CD4-positive, alpha-beta T cell (primary cell): ENCODE measurements at places on chromosomes 5 and 9. TPM values are rescaled to one million over a fixed set of nuclear protein-coding genes. Genes with fewer than 3 reads are reported as not detected.

- no peaks in the 10 kb centered on the region for H3K36me3 ChIP-seq
- no peak overlapping the region for H3K27ac ChIP-seq
- no peaks in the 10 kb centered on the region for H3K27me3 ChIP-seq
Measured at GRCh38 chr9:16136961-16137360, 584.1 kb downstream of the CCDC171 start.

AQP3 gene
- total RNA-seq = 99.8 TPM

GRCh38 chr9:14366076-14366475 is 52.1 kb upstream of the NFIB start:
- H3K4me3 ChIP-seq = no peak overlapping the region
- DNase-seq = no peak
- no peaks in the 10 kb centered on the region for H3K4me1 ChIP-seq
- H3K27ac ChIP-seq = no peak overlapping the region

PCDHA10 gene
- not detected for total RNA-seq

DNA sequence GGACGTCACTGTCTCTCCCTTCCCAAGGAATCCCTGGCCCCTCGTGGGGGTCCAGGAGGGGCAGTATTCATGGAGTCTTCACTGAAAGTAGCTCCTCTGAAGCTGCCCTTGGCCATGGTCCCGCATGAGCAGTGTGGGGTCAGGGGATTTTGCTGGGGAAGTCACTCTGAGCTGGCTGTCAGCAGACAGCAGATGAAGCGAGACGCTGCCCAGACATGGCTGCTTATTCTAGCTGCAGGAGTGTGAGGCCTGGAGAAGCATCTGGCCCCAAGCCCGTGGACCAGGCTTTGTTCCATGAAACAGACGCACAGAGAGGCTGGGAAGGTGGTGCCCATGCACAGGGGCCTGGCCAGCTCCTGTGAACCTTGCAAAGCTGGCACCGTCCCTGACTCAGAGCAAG is 21.5 kb upstream of the ASS1 start:
- no peaks in the 10 kb centered on the region for H3K27me3 ChIP-seq
- DNase-seq = no peak
- H3K27ac ChIP-seq = no peak overlapping the region
- no peaks in the 10 kb centered on the region for H3K36me3 ChIP-seq
- H3K4me3 ChIP-seq = no peak overlapping the region

- no peak overlapping the region for H3K27ac ChIP-seq
- H3K36me3 ChIP-seq = no peaks in the 10 kb centered on the region
- H3K4me1 ChIP-seq = no peaks in the 10 kb centered on the region
- DNase-seq = no peak
Measured at GRCh38 chr5:38446029-38446522, 110.4 kb downstream of the LIFR start.

- no peaks in the 10 kb centered on the region for H3K4me1 ChIP-seq
- H3K27ac ChIP-seq = no peak overlapping the region
- no peak for DNase-seq
- H3K4me3 ChIP-seq = no peak overlapping the region
- no peaks in the 10 kb centered on the region for H3K36me3 ChIP-seq
Measured at GRCh38 chr5:179337796-179338676, 7.2 kb downstream of the ADAMTS2 start.

DNA sequence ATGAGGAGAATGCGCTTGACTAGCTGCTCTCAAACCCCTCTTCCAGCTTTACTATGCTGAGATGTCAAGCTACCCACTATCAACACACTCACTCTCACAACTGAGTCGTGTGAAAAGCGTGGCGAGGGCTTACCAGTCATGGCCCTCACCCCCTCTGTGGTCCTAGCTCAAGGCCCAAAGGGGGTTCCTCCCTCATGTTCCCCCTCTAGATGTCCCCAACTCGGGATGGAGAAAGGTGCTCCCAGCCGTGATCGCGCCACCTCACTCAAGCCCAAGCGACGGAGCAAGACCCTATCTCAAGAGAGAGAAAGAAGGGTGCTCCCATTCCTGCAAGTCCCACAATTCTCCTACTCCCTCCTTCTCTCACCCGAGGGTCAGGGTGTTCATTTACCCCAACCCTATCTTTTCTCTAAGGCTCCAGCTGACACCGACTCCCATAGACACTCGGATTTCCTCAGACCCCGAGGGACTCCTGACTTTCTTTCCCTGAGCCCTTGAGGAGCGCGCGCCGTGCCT is 559 bp downstream of the SLC38A9 start:
- peaks cover 5% of the 10 kb centered on the region for H3K36me3 ChIP-seq
- H3K27ac ChIP-seq = peak overlapping the region; percentile 50
- no peaks in the 10 kb centered on the region for H3K27me3 ChIP-seq
- no peak for DNase-seq

GRCh38 chr9:136532799-136533774 is 12.8 kb downstream of the NOTCH1 start:
- peaks cover 9% of the 10 kb centered on the region for H3K36me3 ChIP-seq
- H3K4me1 ChIP-seq = peaks cover 95% of the 10 kb centered on the region
- DNase-seq = no peak

PHYHD1 gene
- 2.6 TPM for total RNA-seq

DNA sequence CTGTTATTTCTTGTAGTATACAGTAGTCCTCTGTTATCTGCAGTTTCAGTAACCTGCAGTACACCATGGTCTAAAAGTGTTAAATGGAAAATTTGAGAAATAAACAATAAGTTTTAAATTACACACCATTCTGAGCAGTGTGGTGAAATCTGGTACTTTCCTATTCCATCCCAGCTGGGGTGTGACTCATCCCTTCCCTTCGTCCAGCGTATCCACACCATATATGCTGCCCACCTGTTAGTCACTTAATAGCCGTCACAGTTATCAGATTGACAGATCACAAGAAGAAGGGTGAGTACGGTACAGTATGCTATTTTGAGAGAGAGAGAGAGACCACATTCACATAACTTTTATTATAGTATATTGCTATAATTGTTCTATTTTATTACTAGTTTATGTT is 28.9 kb downstream of the FAM151B start:
- no peak overlapping the region for H3K27ac ChIP-seq
- no peaks in the 10 kb centered on the region for H3K4me1 ChIP-seq
- no peaks in the 10 kb centered on the region for H3K27me3 ChIP-seq
- no peaks in the 10 kb centered on the region for H3K36me3 ChIP-seq
- no peak overlapping the region for H3K4me3 ChIP-seq
- DNase-seq = no peak

GRCh38 chr5:22855824-22856223 is 2.7 kb upstream of the CDH12 start:
- H3K27me3 ChIP-seq = no peaks in the 10 kb centered on the region
- H3K36me3 ChIP-seq = no peaks in the 10 kb centered on the region

DNA sequence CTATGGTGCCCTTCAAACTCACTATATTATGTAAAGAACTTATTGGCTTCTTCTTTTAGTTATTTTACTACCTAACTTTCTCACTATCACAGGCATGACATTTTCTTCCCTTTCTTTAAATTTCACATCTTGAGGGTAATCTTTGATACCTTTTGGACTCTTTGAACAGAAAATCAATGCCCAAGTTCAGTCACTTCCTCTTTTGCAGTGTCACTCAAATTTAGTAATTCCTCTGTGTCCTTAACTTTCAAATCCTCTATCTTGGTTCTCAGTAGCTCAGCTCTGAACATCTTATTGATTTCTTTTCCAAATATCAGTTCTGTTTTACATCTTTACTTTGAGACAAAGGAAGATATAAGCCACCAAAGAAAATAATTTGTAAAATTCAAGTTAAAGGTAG is 25.5 kb downstream of the CNTLN start:
- no peaks in the 10 kb centered on the region for H3K4me1 ChIP-seq
- DNase-seq = no peak
- H3K36me3 ChIP-seq = no peaks in the 10 kb centered on the region
- H3K27ac ChIP-seq = no peak overlapping the region

PTGES gene
- 0.25 TPM for total RNA-seq

SHOC1 gene
- total RNA-seq = not detected

CCDC152 gene
- 1.6 TPM for total RNA-seq

GRCh38 chr5:150412319-150413175 is at the start of gene CD74:
Gene CD74, minus strand, starts transcription at chr5:150412910. Its CDS starts 161 bp downstream, at chr5:150412749.
- H3K27me3 ChIP-seq = no peaks in the 10 kb centered on the region
- peaks cover 57% of the 10 kb centered on the region for H3K4me1 ChIP-seq
- H3K4me3 ChIP-seq = peak within 1 kb of the TSS; percentile 97
- H3K27ac ChIP-seq = peak within 1 kb of the TSS; percentile 98
- peaks cover 6% of the 10 kb centered on the region for H3K36me3 ChIP-seq
- peak; percentile 84 for DNase-seq

AGXT2 gene
- total RNA-seq = not detected

C5orf52 gene
- not detected for total RNA-seq

GRCh38 chr9:12212860-12213259 is 480.3 kb upstream of the TYRP1 start:
- H3K4me1 ChIP-seq = no peaks in the 10 kb centered on the region
- H3K4me3 ChIP-seq = no peak overlapping the region
- DNase-seq = no peak
- H3K36me3 ChIP-seq = no peaks in the 10 kb centered on the region
- no peaks in the 10 kb centered on the region for H3K27me3 ChIP-seq
- no peak overlapping the region for H3K27ac ChIP-seq

DNA sequence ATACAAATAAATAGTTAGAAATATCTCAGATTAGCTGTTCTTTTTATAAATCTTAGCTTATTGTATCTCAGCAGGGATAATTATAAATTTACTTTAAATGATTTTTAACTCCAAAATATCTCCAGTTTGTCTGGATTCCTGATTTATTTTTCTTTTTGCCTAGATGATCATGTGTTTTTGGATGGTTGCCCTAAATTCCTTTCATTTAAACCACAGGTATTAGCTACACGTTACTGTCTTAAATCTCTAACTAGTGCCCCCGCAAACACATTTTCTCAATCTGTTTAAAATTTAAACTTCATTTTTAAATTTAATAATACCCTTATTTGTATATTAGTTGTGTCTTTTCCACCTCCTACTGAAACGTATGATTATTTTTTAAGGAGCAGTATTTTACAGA is 5.6 kb downstream of the FER start:
- peaks cover 9% of the 10 kb centered on the region for H3K4me1 ChIP-seq
- no peak for DNase-seq
- H3K36me3 ChIP-seq = no peaks in the 10 kb centered on the region
- H3K27ac ChIP-seq = no peak overlapping the region
- H3K4me3 ChIP-seq = no peak overlapping the region

GRCh38 chr9:115524453-115525059 is 406.6 kb upstream of the TNC start:
- DNase-seq = no peak
- no peaks in the 10 kb centered on the region for H3K36me3 ChIP-seq
- no peaks in the 10 kb centered on the region for H3K27me3 ChIP-seq
- no peak overlapping the region for H3K27ac ChIP-seq
- no peaks in the 10 kb centered on the region for H3K4me1 ChIP-seq

NOP16 gene
- 14.5 TPM for total RNA-seq

DNA sequence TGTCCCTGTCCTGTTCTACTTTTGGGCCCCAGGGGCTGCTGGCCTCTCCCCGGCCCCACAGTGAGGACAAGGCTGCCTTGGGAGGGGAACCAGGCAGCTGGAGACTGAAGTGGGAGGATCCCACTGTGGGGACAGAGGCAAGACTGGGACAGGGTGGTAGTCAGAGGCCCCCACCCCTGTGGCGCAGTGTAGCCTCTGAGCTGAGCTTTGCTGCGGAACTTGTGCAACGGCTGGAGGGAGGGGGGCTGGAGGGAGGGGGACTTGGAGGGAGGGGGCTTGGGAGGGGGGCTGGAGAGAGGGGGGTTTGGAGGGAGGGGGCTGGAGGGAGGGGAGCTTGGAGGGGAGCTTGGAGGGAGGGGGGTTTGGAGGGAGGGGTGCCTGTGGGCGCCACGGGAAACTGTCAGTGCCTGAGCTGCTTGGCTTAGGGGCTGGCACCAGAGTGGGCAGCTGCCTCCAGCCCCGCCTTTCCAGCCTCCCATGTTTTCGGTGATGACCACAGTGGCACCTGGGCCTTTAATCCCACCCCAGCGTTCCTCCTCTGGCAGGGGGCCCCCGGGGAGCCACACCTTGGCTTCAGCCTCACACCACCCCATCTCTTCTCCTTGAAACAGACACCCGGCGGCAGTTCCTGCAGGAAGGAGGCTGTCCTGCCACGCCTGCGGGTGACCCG is 2.3 kb upstream of the FUT7 start:
- H3K4me3 ChIP-seq = peak overlapping the region; percentile 68
- H3K27ac ChIP-seq = peak overlapping the region; percentile 29
- no peaks in the 10 kb centered on the region for H3K27me3 ChIP-seq
- no peak for DNase-seq

- no peak for DNase-seq
- no peaks in the 10 kb centered on the region for H3K36me3 ChIP-seq
- H3K27ac ChIP-seq = no peak overlapping the region
- H3K4me1 ChIP-seq = no peaks in the 10 kb centered on the region
- no peaks in the 10 kb centered on the region for H3K27me3 ChIP-seq
- H3K4me3 ChIP-seq = no peak overlapping the region
Measured at GRCh38 chr9:18058564-18059442, 415.1 kb upstream of the ADAMTSL1 start.

- H3K36me3 ChIP-seq = no peaks in the 10 kb centered on the region
- H3K27me3 ChIP-seq = no peaks in the 10 kb centered on the region
- no peak overlapping the region for H3K27ac ChIP-seq
- no peaks in the 10 kb centered on the region for H3K4me1 ChIP-seq
- H3K4me3 ChIP-seq = no peak overlapping the region
- DNase-seq = no peak
Measured at GRCh38 chr9:135320943-135321342, 158.6 kb upstream of the PPP1R26 start.

WDR38 gene
- total RNA-seq = not detected

- no peaks in the 10 kb centered on the region for H3K27me3 ChIP-seq
- peak overlapping the region; percentile 68 for H3K27ac ChIP-seq
- peaks cover 55% of the 10 kb centered on the region for H3K36me3 ChIP-seq
- H3K4me3 ChIP-seq = peak overlapping the region; percentile 13
Measured at GRCh38 chr9:89454498-89455355, 43.2 kb downstream of the SEMA4D start.

GRCh38 chr9:15531380-15531779 is 20.6 kb upstream of the PSIP1 start:
- peaks cover 4% of the 10 kb centered on the region for H3K4me1 ChIP-seq
- no peak overlapping the region for H3K4me3 ChIP-seq
- no peak overlapping the region for H3K27ac ChIP-seq
- no peaks in the 10 kb centered on the region for H3K36me3 ChIP-seq
- no peaks in the 10 kb centered on the region for H3K27me3 ChIP-seq

- DNase-seq = no peak
- no peak overlapping the region for H3K4me3 ChIP-seq
- no peak overlapping the region for H3K27ac ChIP-seq
- H3K36me3 ChIP-seq = no peaks in the 10 kb centered on the region
- no peaks in the 10 kb centered on the region for H3K27me3 ChIP-seq
Measured at GRCh38 chr9:129184596-129185122, 6.6 kb upstream of the IER5L start.

- no peak overlapping the region for H3K27ac ChIP-seq
- H3K4me3 ChIP-seq = no peak overlapping the region
- no peaks in the 10 kb centered on the region for H3K36me3 ChIP-seq
Measured at GRCh38 chr5:156534085-156534484, 207.1 kb downstream of the SGCD start.

- no peaks in the 10 kb centered on the region for H3K4me1 ChIP-seq
- no peak overlapping the region for H3K27ac ChIP-seq
- no peak overlapping the region for H3K4me3 ChIP-seq
Measured at GRCh38 chr5:124736082-124736804, 10.2 kb downstream of the ZNF608 start.

OBP2B gene
- not detected for total RNA-seq

LIX1 gene
- not detected for total RNA-seq

- DNase-seq = no peak
- no peaks in the 10 kb centered on the region for H3K36me3 ChIP-seq
- H3K27me3 ChIP-seq = no peaks in the 10 kb centered on the region
- no peak overlapping the region for H3K4me3 ChIP-seq
Measured at GRCh38 chr5:118111956-118112355, 876.4 kb downstream of the DTWD2 start.

ENC1 gene
- total RNA-seq = 40.1 TPM
